Mammary epithelial cell (primary cell): ENCODE measurements at places on chromosomes 4 and X. TPM values are rescaled to one million over a fixed set of nuclear protein-coding genes. Genes with fewer than 3 reads are reported as not detected.
A peak's percentile ranks its signal among the peaks of the same experiment; 100 is the strongest.

Gene NSG1
- polyA plus RNA-seq, result 41.0 TPM

Gene HERC6
- 7.0 TPM for polyA plus RNA-seq

Gene DMRTC1B
- not detected for polyA plus RNA-seq

Gene GIMD1
- not detected for polyA plus RNA-seq

Gene GPR50
- not detected for polyA plus RNA-seq

Gene TMEM35A
- polyA plus RNA-seq, result 0.19 TPM

Gene SSX4B
- polyA plus RNA-seq, result not detected

Gene PPP1R2C
- polyA plus RNA-seq, result not detected

Gene EDNRA
- 14.1 TPM for polyA plus RNA-seq

Gene ITGB1BP2
- 0.49 TPM for polyA plus RNA-seq

DNA sequence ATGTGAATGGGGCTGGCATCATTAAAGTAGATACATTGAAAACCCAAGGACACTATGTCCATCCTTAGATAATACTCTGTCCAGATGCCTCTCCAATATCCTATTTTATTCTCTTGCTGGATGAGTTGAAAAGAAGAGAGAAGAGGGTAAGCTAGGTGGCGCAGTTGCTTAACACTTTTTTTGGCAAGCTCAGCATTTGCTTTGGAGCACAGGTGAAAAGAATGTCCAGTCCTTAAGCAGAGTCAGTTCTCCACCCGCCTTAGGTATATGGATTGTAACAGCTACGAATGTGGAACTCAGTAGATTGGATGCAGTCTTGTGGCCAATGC lies 208.4 kb downstream of the NWD2 start:
- peak; percentile 64 for DNase-seq

DNA sequence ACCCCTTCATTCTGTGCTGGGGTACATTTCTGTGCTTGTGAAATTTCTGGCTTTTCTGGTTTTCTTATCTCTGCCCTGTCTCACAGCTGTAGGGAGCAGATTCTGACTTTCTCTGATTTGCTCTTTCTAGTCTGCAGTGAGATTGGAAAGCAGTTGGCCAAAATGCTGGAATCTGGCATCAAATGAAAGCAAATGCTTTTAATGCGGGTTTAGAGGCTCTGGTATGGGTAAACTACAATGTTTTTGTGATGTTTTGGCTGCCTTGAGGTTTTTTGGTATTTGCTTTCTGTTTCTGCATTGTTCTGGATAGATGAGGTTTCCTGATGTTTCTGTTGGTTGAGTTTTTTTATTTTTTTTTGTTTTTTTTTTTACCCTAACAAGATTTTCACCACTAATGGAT lies 23.8 kb downstream of the SMIM20 start:
- no peak for DNase-seq

- no peak for DNase-seq
Measured at GRCh38 chrX:13203271-13203670, 116.6 kb downstream of the ATXN3L start.

DNA sequence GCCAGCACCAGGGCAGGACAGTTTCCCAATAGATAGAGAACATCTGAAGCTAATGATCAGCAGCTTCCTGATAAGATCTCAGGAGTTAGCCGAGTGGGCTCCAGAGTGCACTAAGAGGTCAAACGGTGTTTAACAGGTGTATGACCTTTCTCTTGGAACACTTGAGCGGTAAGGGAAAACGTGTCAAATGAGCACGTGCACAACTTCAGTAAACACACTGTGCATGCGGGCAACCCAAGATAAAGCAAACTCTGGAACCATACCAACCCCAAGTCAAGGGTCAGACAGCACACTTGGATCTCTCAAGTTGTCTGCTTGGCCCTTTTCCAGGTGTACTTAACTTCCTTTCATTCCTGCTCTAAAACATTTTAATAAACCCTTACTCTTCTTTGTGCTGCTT lies 1941.5 kb upstream of the PCDH10 start:
- no peak for DNase-seq

- no peak for DNase-seq
Measured at GRCh38 chr4:8726344-8726851, 133.8 kb downstream of the CPZ start.

- DNase-seq, result no peak
Measured at GRCh38 chr4:152062936-152063620, 302.3 kb upstream of the GATB start.

- no peak for DNase-seq
Measured at GRCh38 chr4:163121689-163122088, 45.0 kb downstream of the NAF1 start.

GRCh38 chrX:138877746-138878145 lies 166.2 kb upstream of the FGF13 start:
- peak; percentile 84 for DNase-seq

DNA sequence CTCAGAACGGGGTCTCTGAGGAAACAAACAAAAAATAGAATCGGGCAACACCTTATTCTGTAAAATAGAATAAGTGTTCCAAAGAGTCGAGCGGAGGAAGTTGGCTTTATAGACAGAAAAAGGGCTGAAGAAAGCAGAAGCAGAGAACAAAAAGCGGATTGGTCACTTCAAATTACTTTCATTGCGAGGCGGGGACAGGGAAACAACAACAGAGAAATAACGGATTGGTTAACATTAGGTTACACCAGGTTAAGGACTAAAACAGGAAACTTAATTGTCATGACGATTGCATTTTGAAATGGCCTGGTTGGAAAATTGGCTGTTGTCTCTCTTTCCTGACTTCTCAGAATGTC lies 433 bp upstream of the COQ2 start:
- DNase-seq, result peak; percentile 9

DNA sequence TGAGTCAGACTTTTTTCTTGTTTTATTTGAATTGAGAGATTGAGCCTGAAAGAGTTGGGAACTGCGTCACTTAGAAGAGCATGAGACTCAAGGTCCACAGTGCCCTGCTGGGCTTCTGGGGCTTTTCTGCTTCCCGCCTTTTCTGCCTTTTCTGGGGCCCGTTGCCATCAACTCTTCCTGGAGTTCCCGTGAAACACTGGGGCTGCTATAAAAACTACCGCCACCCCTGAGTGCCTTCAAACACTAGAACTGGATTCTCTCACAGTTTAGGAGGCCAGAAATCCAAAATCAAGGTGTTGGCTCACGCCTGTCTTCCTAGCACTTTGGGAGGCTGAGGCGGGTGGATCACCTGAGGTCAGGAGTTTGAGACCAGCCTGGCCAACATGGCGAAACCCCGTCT lies 49.8 kb downstream of the RWDD4 start:
- no peak for DNase-seq

DNA sequence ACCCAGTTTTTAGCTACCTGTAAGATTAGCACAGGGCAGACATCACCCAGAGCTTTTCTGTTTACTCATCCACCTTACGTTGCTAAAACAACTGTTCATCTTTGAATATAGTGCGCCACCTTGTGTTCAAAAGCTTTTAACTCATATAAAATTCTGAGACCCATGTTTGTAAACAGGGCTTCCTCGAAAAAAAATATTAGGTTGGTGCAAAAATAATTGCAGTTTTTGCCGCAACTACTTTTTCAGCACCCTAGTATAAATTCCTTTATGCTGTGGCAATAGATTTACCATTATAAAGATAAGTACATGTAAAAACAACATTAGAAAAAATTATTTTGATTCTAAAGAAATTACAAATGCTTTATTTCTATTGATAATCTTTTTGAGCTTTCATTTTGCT lies 147.9 kb downstream of the LRBA start:
- DNase-seq, result peak; percentile 72

- DNase-seq, result peak; percentile 95
Measured at GRCh38 chrX:22365460-22365859, 92.7 kb downstream of the CBLL2 start.

GRCh38 chr4:175309041-175309440 lies 390.9 kb downstream of the ADAM29 start:
- no peak for DNase-seq

DNA sequence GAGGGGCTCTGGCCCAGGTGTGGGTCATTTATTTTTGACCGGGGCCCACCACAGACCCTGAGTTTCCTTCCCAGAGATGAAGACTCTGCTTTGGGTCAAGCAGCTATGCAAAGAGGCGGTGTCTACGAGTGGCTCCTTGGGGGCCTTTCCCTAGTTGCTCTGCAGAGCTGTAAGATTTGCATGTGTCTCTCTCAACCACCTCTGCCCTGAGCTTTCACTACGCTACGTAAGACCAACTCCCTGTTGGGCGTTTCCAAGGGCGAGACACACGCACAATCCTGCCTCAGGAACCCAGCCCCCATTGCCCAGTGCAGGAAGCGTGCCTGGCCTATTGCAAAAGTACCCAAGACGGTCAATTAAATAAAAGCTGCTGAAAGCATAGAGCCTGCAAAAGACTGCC lies 10.0 kb upstream of the ANOS1 start:
- no peak for DNase-seq

- no peak for DNase-seq
Measured at GRCh38 chr4:138445098-138445497, 202.9 kb upstream of the SLC7A11 start.

GRCh38 chrX:123906557-123907316 lies 46.9 kb downstream of the XIAP start:
- no peak for DNase-seq

DNA sequence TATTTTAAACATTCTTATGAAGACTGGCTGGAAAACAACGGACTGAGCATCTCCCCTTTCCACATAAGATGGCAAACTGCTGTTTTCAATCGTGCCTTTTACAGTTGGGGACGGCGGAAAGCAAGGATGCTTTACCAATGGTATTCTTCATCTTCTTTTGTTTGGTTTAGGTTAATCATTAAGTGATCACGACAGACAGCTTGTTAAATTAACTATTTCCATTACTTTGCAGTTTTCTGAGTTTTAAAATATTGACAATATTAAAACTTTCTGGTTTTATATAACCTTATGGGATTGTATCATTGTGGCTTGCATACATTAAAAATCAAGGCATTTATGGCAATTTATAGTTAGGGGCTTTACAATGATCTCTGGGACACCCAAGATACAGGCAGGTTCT lies 3.8 kb downstream of the MBTPS2 start:
- no peak for DNase-seq

DNA sequence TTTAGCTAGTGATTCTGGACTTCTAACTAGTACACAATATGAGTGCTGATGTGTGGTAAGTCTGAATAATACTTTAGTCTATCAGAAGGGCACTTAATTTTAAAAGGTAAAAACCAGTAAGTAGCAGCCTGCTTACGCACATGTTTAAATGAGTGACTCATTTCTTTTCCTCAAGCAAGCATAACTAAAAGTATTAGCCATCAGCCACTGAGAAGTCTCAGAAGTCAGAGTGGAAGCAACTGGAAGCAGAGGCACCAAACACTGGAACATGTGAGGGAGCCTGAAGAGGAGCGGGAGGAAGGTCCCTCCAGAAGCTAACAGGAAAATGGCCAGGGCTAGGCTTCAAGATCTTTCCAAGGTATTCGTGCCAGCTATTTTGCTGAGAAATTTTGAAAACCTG lies 257.7 kb downstream of the RAPGEF2 start:
- peak; percentile 76 for DNase-seq

DNA sequence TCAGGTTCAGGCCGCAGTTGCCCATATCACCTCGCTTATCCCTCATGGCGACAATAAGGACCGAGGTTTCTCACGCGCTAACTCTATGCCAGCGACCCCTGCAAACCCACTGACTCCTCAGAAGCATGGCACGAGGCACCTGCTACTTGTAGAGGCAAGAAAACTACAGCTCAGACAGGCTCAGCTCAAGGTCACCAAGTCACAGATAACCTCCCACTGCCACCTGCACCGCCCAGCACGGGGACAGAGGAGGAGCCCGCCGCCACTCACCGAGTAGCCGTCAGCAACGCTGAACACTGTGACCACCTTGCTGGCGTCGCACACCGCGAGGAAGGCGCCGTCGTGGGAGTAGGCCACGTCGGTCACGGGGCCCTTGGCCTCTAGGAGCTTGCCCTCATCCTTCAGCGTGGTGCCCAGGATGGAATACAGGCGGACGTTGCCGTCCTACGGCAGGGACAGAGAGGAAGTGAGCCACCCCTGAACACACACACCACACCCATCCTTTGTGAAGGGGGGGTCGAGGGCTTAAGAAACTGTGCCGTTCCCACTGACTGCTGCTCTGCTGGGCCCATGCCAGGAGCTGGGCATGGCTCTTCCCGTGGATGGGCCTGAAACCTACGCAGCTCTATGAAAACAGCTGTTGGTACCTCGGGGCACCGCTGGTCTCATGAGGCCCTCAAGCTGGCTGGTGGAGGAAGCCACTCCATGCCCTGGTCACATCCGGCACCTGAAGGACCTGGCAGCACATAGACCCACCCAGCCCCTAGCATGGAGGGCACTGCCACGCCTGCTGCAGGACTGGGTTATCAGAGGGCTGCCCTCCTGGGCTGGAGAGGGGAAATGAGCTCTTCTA lies 38.9 kb downstream of the WDR1 start:
- DNase-seq, result no peak

GRCh38 chr4:113375964-113376666 lies 326.7 kb downstream of the ANK2 start:
- no peak for DNase-seq

GRCh38 chr4:134390319-134390718 lies 188.7 kb upstream of the PABPC4L start:
- DNase-seq, result no peak

- DNase-seq, result no peak
Measured at GRCh38 chr4:115537387-115537786, 424.0 kb upstream of the NDST4 start.

- no peak for DNase-seq
Measured at GRCh38 chr4:119209586-119209985, 2.9 kb upstream of the USP53 start.

DNA sequence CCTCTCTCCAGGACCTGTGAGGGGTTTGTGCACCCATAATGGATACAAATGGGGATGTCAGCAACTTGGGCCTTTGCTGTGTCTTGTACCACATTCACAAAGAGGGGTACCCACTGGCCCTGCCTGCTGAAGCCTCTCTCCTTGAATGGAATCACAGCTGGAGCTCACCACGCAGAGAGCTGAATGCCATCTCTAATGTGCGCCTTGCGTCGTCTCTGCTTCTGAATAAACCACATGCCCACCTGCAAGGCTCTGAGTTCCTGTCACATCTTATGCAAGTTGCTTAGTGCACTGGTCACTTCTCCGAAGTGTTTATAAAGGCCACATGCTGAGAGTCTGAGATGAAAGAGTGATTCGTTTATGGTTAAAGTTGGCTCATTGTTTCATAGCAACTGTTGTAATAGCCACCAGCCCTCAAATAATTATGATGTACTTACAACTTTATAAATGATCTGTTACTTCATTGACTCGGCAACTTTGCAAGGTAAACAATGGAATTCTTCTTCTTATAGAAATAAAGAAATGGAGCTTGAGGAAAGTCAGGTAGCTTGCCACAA lies 6.2 kb upstream of the PUDP start:
- DNase-seq, result no peak

GRCh38 chr4:144831971-144832370 lies 186.0 kb downstream of the HHIP start:
- peak; percentile 8 for DNase-seq

GRCh38 chr4:86561256-86561655 lies 32.9 kb upstream of the PTPN13 start:
- no peak for DNase-seq
